ENCODE measurements at places on chromosomes 5 and 9.
A peak's percentile ranks its signal among the peaks of the same experiment; 100 is the strongest.

DNA sequence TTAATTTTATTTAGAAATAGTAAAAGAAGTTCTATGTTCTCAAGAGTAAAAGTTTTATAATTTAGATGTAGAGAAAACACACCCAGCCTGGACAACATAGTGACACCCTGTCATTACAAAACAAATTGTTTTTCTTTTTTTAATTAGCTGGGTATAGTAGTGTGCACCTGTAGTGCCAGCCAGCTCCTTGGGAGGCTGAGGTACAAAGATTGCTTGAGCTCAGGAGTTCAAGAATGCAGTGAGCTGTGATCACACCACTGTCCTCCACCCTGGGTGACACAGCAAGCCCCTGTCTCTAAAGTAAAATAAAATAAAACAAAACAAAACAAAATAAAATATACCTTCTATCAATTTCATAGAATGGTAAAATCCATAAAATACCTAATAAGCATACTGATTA lies 1017.8 kb upstream of the DMAC1 start:
- no peak overlapping the region for H3K27ac ChIP-seq

DNA sequence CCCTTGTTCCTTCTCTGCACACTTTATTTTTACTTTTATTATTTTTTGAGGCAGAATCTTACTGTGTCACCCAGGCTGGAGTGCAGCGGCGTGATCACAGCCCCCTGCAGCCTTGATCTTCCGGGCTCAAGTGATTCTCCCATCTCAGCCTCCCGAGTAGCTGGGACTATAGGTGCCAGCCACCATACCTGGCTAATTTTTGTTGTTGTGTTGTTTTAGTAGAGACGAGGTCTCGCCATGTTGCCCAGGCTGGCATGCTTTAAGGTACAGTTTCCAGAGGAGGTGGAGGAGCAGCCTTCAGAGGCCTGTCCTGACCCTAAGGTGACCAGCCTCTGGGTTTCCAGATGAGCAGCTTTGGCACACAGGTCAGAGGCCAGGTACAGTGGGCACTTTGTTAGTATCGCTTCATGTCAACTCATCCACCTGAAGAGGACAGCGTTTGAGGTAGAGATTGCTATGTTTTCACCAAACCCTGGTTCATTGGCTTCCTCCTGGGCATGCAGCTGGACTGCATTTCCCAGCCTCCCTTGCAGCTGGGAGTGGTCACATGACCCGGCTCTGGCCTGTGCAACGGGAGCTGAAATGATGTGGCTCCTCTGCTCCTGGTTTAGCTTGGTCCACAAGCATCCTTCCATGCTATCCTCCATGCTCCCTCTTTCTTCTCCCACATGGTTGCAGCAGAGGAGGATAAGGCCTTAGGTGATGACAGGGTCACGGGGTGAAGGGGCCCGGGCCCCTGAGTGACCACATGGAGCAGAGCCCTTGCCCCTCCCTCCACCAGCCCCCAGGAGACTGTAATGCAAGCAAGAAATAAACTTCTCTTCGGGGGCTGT lies 139.3 kb upstream of the IER5L start:
- H3K27ac ChIP-seq = no peak overlapping the region
- H3K4me3 ChIP-seq = no peak overlapping the region
- no peaks in the 10 kb centered on the region for H3K36me3 ChIP-seq
- DNase-seq = no peak
- no peaks in the 10 kb centered on the region for H3K27me3 ChIP-seq
- peaks cover 17% of the 10 kb centered on the region for H3K4me1 ChIP-seq

DNA sequence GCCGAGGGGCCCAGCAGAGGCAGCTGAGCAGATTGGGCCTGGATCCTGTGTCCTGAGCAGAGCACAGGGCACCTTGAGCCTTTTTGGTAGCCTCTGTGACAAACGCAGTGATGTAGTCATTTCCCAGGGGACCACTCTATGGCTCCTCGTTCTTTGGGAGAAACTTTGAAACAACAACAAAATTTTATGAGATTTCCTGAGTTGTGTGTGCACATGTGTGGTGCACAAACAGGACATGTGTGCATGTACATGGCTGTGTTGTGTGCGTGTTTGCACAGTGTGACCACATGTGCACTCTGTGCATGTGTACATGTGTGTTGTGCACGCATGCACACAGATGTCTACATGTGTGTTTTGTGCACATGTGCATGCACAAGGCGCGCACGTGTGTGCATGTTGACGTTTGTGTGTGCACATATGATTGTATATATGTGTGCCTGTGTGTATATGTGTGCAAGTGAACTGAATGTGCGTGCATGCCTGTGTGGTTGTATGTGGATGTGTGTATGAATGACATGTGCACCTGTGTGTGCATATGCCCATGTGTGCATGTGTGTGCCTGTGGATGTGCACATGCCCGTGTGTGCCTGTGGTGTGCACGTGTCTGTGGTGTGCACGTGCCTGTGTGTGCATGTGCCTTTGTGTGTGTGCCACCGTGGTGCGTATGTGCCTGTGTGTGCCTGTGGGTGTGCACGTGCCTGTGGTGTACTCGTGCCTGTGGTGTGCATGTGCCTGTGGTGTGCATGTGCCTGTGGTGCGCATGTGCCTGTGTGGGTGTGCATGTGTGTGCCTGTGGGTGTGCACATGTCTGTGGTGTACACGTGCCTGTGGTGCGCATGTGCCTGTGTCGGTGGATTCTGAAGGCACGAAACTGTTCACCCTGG lies 221.6 kb downstream of the CACNA1B start:
- no peak overlapping the region for H3K27ac ChIP-seq
- no peaks in the 10 kb centered on the region for H3K27me3 ChIP-seq
- H3K4me1 ChIP-seq = no peaks in the 10 kb centered on the region
- no peaks in the 10 kb centered on the region for H3K36me3 ChIP-seq
- H3K4me3 ChIP-seq = no peak overlapping the region
- no peak for DNase-seq

- H3K4me1 ChIP-seq = no peaks in the 10 kb centered on the region
- no peak overlapping the region for H3K27ac ChIP-seq
- H3K4me3 ChIP-seq = no peak overlapping the region
- no peaks in the 10 kb centered on the region for H3K36me3 ChIP-seq
- H3K27me3 ChIP-seq = no peaks in the 10 kb centered on the region
Measured at GRCh38 chr9:135345775-135346433, 133.7 kb upstream of the PPP1R26 start.

DNA sequence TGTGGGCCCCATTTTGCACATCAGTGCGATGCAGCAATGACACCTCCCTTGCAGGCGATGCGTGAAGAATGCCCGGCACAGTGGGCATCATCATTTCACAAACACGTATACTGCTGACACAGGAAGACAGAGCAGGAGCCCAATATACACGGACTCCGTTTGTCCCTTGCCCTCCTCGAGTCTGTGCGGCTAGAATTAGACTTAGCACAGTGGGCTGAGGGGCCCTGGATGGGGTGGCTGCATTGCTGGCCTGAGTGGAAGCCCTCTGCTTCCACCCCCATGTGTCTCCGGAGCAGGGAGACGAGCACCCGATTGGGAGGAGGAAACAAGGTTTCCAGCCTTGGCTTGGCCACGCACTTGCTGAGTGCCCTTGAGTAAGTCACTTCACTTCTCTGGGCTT lies 40.8 kb downstream of the GSN start:
- H3K4me3 ChIP-seq = no peak overlapping the region
- H3K27me3 ChIP-seq = no peaks in the 10 kb centered on the region
- H3K27ac ChIP-seq = no peak overlapping the region

- no peak overlapping the region for H3K4me3 ChIP-seq
- no peak for DNase-seq
- H3K27me3 ChIP-seq = no peaks in the 10 kb centered on the region
- no peaks in the 10 kb centered on the region for H3K36me3 ChIP-seq
Measured at GRCh38 chr9:69627281-69627680, 44.9 kb downstream of the APBA1 start.

- no peak overlapping the region for H3K4me3 ChIP-seq
- H3K4me1 ChIP-seq = peaks cover 8% of the 10 kb centered on the region
- no peak for DNase-seq
- H3K27me3 ChIP-seq = no peaks in the 10 kb centered on the region
- H3K36me3 ChIP-seq = no peaks in the 10 kb centered on the region
Measured at GRCh38 chr9:34443976-34444375, 14.4 kb downstream of the FAM219A start.

DNA sequence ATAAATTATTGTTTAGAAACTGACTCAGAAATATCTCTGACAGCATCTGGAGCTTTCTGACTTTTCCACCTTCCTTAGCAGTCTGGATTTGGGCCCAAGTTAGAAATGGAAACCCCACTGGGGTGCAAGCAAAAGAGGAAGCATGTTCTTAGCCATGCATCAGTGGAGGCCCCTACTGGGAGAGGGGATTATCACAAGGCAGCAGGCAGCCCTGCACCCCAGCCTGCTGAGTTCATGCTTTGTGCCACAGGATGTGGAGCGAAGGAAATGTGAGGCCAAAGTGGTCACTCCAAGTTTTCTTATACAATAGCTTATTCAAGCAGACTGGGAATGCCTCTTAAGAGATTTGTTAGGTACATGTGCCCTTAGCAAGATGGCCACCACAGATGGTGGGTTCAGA lies 146.5 kb upstream of the TLX3 start:
- H3K36me3 ChIP-seq = no peaks in the 10 kb centered on the region
- no peaks in the 10 kb centered on the region for H3K27me3 ChIP-seq
- no peak overlapping the region for H3K27ac ChIP-seq
- no peaks in the 10 kb centered on the region for H3K4me1 ChIP-seq
- H3K4me3 ChIP-seq = no peak overlapping the region
- DNase-seq = no peak

DNA sequence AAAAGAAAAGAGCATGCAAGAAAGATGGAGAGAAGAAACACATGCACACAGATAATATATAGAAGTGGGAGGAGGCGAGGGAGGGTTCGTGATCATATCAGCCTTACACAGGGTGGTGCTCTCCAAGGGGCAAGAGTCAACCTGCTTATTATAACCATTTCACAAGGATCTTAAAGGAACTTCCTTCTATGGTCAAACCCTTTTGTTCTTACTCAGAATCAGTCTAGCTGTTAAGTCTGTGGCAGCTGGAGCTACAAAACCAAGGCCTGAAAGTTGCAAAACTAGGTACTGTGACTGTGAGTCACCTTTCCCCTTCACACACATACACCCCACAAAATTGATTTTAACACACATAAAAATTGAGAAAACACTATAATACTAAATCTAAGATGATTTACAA lies 18.5 kb upstream of the ERMP1 start:
- H3K36me3 ChIP-seq = no peaks in the 10 kb centered on the region
- no peak overlapping the region for H3K27ac ChIP-seq
- peaks cover 19% of the 10 kb centered on the region for H3K4me1 ChIP-seq
- peak; percentile 20 for DNase-seq
- no peaks in the 10 kb centered on the region for H3K27me3 ChIP-seq

GRCh38 chr9:132910376-132910775 lies 31.7 kb downstream of the SPACA9 start:
- H3K36me3 ChIP-seq = peaks cover 16% of the 10 kb centered on the region
- H3K4me1 ChIP-seq = peaks cover 13% of the 10 kb centered on the region
- H3K27me3 ChIP-seq = no peaks in the 10 kb centered on the region
- no peak overlapping the region for H3K27ac ChIP-seq

GRCh38 chr5:80871541-80871961 lies 88.6 kb upstream of the RASGRF2 start:
- H3K4me3 ChIP-seq = no peak overlapping the region
- H3K27me3 ChIP-seq = no peaks in the 10 kb centered on the region
- DNase-seq = no peak
- H3K36me3 ChIP-seq = peaks cover 11% of the 10 kb centered on the region

GRCh38 chr9:4309806-4310205 lies 9.9 kb upstream of the GLIS3 start:
- H3K27ac ChIP-seq = no peak overlapping the region
- no peaks in the 10 kb centered on the region for H3K36me3 ChIP-seq
- DNase-seq = no peak

GRCh38 chr9:126093771-126094170 lies 232.9 kb upstream of the MVB12B start:
- H3K4me1 ChIP-seq = no peaks in the 10 kb centered on the region
- H3K27ac ChIP-seq = no peak overlapping the region
- DNase-seq = no peak
- no peak overlapping the region for H3K4me3 ChIP-seq
- no peaks in the 10 kb centered on the region for H3K36me3 ChIP-seq

- no peaks in the 10 kb centered on the region for H3K27me3 ChIP-seq
- no peaks in the 10 kb centered on the region for H3K4me1 ChIP-seq
- DNase-seq = no peak
- H3K27ac ChIP-seq = no peak overlapping the region
Measured at GRCh38 chr5:124530916-124531315, 215.5 kb downstream of the ZNF608 start.

DNA sequence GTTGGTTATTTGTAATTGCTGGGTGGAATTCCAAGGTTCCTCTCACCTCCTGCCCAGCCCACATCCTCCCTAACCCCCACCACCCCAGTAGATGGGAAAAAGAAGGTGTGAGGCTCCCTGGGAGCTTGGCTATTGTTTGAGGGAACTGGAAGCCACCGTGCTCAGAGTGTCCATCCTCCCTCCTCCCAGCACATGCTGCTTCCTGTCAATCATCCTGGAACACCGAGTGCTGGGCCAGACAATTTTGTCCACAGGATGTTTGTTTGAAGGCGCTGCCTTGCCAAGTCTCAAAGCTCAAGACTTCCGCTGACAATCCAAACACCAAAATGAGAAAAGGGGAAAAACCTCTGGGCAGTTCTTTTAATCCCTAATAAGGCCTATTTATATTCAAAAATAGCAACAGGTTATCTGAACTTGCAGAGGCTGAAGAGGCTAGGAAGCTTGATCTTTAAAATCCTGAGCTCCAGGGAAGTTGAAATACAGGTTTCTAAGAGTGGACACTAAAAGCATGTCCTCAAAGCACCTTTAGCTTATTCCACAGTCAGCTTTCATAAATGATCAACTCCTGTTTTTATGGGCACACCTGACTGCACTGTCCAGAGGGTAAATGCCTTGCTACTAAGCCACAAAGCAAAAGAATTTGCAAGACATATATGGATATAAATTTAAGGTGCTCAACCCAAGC lies 286.7 kb downstream of the NFIB start:
- H3K36me3 ChIP-seq = no peaks in the 10 kb centered on the region
- no peak overlapping the region for H3K4me3 ChIP-seq
- no peaks in the 10 kb centered on the region for H3K27me3 ChIP-seq
- no peak for DNase-seq
- no peak overlapping the region for H3K27ac ChIP-seq

GRCh38 chr9:34989946-34990635 lies 546 bp downstream of the DNAJB5 start:
- H3K27me3 ChIP-seq = no peaks in the 10 kb centered on the region
- H3K27ac ChIP-seq = peak overlapping the region; percentile 18
- DNase-seq = peak; percentile 39
- peak overlapping the region; percentile 50 for H3K4me3 ChIP-seq
- H3K4me1 ChIP-seq = peaks cover 40% of the 10 kb centered on the region
- H3K36me3 ChIP-seq = no peaks in the 10 kb centered on the region

All from CD8-positive, alpha-beta memory T cell (primary cell).